IPS-NIHi11 (cell line): ENCODE measurements at places on chromosomes 7 and 10.

- no peak for DNase-seq
Observed at GRCh38 chr7:94431176-94431575, 36.5 kb downstream of the COL1A2 start.

DNA sequence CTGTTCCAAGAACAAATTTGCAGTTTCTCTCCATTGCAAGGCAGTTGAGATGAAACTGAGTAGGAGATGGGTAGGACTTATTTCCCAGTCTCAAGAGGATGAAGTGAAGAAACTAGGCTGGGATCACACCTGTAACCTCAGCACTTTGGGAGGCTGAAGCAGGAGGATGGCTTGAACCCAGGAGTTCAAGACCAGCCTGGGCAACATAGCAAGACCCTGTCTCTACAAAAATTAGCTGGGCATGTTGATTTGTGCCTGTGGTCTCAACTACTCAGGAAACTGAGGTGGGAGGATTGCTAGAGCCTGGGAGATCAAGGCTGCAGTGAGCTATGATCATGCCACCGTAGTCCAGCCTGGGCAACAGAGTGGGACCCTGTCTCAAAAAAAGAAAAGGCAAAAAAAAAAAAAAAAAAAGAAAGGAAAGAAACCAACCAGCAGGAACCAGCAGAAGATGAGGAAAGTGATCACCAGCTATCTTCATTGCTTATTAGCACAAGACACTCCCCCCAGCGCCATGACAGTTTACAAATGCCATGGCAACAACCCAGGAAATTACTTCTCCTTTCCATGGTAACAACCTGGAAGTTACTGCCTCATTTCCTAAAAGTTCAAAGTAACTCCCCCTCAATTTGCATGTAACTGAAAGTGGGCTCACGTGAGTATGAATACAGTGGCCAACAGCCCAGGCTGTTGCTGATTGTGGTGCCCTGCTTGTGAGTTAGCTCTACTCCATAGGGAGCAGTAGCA is 18.3 kb upstream of the ST8SIA6 start:
- DNase-seq, result peak; percentile 15

- DNase-seq, result peak; percentile 13
Observed at GRCh38 chr7:100680576-100681271, 7.2 kb downstream of the GNB2 start.

DNA sequence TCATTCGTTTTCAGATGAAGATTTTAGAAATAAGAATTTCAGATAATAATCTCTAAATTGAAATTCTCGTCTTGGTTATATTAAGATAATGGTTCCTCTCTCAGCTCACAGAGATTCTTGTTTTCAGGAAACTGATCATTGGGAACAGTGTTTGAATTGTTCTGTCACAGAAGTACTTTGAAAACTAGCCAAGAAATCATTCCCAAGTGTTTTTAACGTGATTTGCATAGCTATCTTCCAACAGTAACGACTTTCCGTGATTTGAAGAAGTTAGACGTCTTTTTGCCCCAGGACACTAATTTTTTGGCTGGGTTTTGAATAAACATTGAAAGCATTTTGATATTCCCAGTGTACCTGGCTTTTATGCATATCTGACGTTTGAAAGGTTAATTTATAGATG is 116.0 kb downstream of the CDCA7L start:
- DNase-seq, result no peak

DNA sequence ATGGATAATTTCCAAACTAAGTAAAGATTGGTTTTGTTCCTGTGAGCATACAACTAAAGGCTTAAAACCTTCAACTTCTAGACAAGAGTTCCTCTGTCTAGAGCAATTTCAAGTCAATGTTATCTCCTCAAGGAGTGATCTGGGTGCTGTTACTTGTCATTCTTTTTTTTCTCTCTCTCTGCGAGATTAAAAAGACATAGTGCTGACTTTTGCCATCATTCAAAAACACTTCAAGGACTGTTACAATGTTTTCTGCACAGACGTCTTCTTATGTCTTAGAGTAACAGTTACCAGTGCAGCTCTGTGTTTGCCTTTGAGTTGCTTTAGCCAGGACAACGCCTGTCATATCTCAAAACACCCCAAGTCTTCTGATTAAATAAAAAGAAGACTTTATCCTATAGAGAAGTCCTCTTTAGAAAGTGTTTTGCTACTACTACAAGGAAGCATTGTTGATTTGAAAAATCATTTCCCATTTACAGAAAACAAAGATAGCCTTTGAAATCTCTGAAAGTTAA is 263.5 kb upstream of the FERD3L start:
- DNase-seq, result no peak

- DNase-seq, result peak; percentile 11
Observed at GRCh38 chr7:90688810-90689209, 92.7 kb downstream of the CDK14 start.

DNA sequence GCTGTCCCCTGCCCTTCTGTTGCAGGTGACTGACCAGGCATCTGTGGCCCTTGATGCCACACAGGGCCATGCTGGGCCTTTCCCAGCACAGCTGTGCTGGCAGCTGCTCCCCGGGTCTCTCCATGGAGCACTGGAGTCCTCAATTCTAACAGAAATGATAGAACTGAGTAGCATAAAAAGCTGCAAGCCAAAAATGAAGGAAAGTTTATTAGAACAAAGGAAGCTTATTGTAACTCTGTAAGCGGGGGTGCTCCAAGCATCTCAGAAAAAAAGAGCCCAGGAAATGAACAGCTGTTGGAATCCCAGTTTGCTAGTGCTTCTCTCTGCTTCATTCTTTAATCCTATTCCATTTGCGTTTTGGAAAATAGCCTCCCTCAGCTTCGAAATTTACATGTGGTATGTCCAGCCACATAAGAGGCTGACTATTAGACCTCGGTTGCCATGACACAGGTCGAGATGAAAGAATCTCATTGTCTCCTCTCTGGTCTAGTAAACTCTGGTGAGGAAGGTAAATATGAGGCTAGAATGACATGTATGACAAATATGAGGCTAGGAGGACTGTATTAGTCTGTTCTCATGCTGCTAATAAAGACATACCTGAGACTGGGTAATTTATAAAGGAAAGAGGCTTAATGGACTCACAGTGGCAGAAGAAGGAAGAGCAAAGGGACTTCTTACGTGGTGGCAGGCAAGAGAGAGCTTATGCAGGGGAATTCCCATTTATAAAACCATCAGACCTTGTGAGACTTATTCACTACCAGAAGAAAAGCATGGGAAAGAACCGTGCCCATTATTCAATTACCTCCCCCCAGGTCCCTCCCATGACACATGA is 23.7 kb downstream of the EPDR1 start:
- no peak for DNase-seq

DNA sequence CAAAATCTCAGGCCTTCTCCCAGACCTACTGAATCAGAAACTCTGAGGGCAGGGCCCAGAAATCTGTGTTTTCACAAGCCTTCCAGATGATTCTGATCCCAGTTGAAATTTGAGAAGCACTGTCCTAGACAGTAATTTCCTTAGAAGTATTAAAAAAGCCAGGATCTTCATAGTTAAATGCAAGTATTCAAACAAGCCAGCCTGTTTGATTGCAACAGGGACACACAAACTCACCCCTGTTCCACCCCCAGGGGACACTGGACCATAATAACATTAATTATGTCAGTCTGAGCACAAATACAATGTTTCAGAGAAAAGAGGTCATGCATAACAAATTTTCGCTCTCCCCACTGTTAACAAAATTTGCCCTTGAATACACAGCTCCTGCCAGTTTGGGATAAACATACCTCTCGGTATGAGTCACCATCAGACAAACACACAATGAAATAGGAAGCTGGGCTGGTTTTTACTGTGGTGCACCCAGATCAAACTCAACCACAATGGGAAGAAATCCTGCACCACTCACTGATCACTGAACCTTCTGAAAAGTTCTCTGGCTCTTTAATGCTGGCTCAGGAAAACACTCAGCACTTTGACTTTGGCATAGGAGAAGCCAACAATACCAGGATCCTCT is 34.3 kb downstream of the ABLIM1 start:
- peak; percentile 65 for DNase-seq

DNA sequence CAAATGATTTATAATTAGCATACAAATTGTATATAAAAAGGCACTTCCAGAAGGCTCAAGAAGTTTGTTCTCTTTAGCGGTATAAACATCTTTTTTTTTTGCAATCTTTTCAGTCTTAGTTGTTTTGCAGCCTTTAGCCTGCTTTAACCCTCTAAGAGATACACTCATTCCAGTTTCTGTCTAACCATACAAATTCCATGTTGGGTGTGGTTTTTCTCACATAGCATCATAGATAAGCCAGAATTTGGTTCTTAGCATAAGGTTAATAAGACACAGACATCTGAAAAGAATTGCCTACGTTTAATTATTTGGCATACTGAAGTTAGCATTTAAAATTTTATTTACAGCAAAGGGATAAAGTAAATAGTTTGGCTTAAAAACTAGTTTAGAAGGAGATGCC is 92.5 kb upstream of the NPVF start:
- no peak for DNase-seq

DNA sequence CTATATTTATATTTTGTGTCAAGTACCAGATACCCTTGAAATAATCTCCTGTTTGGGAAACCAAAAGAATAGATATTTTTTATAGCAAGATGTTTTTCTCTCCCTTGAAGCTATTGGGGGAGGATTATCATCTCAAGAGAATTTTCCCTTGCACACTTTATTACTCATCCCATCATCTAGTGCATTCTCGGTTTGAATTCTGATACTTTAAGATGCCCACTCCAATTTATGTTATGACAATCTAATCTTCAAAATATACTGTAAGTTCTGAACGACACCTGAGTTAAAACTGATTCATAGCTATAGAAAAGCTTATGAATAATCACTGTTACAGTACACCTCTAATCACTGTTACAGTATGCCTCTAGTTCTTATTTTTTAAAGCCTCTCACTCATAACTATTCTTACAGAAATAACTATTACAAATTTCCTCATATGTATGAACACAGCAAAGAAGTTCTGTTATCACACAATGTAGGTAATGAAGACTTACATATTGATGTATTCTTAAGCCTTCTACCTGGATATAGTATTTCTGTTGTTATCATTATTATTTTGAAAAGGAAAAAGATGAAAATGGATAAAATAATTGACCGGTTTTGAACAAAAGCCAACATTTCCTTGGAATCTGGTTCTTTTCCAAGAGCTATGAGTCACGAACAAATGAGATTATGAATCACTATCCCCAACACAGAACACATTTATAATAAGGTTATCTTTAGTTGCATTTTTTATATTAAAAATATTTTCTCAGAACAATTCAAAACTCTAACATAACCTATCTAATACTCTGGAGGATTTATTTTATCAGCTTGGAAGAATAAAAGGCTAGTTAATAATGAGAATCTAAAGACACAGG is 72.3 kb upstream of the FAM13C start:
- no peak for DNase-seq

GRCh38 chr7:70542750-70543376 is 589.1 kb upstream of the GALNT17 start:
- no peak for DNase-seq

DNA sequence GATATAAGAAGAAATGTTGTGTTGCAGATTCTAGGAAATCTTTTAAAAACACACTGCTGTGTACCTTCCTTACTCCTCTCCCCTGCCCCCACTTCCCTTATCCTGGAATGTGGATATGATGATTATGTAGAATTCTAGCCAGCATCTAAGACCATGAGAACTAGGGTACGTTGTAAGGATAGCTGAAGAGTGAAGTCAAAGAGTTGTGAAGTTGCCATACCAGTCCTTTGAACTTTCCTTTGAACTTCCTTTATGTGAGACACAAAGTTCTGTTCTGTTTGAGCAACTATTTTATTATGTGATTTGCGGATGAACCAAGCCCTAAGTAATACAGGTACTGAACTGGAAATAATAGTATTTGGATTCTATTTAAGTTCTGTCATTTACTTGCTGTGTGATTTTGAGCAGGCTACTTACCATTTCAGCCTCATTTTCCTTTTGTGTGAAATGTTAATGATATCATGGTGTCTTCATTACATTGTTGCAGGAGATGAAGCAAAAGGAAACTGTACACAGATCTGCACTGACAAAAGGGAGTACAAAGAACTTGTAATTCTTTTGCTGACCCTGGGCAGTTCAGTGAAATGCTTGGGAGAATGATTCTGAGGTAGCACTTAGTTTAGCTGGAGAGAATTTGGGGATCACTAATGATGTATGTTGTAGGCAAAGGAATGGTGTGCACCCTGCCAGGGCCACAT is 31.4 kb downstream of the RPA3 start:
- no peak for DNase-seq

GRCh38 chr7:156113731-156114130 is 301.5 kb upstream of the SHH start:
- no peak for DNase-seq

DNA sequence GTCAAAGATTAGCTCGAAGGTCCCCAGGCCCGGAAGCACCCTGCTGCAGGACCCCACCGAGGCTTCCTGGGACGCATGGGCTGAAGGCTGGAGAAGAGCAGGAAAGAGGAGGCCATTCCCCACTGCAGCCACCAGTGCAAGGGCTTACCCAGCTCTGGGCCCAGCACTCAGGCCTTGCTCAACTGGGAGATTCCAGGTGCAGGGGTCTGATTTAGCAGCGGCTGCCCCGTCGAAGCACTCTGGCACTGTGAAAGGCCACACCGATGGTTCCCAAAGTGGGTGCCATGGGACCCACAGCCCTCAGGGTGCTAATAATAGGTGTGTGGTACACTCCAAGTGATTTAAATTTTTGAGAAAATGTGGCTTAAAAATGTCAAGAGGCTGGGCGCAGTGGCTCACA is 130.9 kb downstream of the OAT start:
- no peak for DNase-seq
